ENCODE measurements at places on chromosomes 7 and 10.
A peak's percentile ranks its signal among the peaks of the same experiment; 100 is the strongest.

- no peak for DNase-seq
Measured at GRCh38 chr7:68429411-68430117, 1168.7 kb upstream of the AUTS2 start.

GRCh38 chr7:12031638-12032037 is 179.5 kb upstream of the TMEM106B start:
- DNase-seq: no peak

DNA sequence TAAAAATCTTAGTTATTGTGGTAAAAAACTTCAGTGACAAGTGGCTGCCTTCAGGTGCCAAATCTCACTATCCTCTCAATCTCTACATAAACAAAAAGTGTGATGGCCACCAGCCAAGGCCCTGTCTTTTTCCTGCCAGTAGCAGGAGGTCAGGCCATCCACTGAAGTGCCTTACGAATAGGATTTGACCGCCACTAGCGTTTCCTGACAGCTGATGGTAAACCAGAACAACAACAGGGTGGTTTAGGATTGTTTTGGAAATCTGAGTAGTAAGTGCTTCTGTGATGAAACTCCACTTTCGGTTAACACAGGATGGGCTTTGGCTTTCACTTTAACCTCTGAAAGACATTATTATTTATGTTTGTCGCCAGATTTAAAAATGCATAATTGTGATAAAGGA is 55.7 kb upstream of the OGDHL start:
- DNase-seq: no peak

- peak; percentile 32 for DNase-seq
Measured at GRCh38 chr10:90856964-90857634, 740 bp downstream of the HTR7 start.

DNA sequence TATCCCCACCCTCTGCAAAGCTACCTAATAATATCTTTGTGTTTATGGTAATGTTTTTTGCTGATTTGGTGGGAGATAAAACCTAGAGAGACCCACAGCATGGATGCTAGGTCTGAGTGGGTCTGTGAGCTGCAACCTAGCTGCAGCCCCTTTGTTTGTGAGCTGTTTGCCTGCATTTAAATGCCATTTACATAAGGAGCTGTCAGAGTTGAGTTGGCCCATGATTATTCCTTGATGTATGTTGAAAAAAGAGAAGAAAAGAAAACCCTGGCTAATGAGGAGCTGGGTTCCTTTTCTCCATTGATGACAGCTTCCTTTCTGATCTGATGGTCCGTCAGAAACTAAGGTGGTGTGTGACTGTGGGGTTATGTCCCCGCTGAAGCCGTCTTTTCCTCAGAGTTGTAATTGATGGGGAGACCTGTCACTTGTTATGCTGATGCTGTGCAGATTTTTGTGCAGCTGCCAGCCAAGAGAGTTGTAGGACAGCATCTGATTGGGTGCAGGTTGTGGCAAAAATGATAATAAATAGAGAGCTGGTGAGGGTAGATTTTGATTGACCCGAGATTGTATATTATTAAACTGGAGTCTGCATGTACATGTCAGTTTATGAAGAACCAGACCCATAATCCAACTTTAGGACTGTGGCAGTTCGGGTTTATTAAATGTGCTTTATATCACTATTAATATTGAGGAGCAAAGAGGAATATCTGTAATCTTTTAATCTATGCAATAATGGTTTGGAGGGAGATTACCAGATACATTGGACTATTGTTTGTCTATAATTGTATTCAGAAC is 219.8 kb downstream of the AUTS2 start:
- no peak for DNase-seq

DNA sequence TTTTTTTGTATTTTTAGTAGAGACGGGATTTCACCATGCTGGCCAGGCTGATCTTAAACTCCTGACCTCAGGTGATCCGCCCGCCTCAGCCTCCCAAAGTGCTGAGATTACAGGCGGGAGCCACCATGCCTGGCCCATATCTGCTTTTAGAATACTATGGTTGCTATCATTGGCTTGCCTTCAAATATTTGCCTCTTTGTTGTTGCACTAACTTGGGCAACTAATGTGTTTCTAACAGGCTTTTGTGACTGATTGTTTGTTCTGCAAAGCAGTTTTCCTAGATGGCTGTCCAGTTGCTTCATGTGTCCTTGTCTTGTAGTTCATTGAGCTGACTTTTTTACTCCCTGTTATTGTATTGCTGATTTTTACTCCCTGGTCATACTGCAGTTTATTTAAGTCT is 9.7 kb downstream of the VDAC2 start:
- DNase-seq: no peak

- DNase-seq: no peak
Measured at GRCh38 chr7:97043281-97043680, 18.6 kb upstream of the DLX5 start.

DNA sequence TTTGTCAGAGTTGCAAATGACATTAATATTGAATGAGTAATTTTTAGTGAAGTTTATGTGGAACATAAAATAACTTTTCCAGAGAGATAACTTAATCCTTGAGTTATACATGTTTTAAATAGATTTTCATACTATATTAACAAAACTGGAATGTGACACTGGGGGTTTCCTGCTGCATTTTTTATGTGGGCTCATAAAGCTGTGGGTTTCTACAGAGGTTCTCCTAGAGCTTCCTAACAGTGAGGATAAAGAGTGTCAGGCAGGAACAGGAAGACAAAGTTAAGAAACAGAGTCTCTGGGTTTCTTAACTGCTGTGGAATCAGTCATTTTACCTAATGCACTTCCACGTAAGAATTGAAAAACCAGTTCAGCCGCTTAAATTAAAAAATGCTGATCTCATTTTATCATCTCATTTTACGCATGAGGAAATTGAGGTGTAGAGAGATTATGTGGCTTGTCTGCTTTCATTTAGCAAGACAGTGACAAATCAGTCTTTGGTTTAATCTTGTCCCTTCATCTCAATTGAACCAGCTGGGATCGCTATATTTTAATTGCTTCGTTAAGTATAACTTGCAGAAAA is 5.0 kb downstream of the CD36 start:
- DNase-seq: no peak

GRCh38 chr10:16570731-16571130 is 49.1 kb upstream of the C1QL3 start:
- DNase-seq: no peak

DNA sequence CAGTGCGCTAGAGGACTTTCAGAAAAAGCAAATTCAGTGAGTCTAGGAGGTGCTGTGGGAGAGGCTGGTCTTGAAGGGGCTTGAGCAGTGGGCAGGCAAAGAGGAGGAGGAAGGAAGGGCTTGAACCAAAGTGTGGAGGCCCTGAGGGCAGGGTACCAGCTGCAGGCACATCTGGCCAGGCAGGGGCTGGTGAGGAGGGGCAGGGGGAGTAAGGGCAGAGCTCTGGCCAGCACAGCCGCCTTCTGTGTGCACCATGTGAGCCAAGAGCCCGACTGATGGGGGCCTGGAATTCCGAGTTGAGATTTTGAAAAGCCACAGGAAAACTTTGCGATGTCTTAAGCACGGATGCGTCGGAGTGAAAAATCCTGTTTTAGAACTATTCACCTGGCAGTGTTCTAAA is 74.5 kb downstream of the PRPF18 start:
- DNase-seq: no peak
